NCI-H187 (cell line): ENCODE measurements at places on chromosomes 13 and 19.
A peak's percentile ranks its signal among the peaks of the same experiment; 100 is the strongest.

DNA sequence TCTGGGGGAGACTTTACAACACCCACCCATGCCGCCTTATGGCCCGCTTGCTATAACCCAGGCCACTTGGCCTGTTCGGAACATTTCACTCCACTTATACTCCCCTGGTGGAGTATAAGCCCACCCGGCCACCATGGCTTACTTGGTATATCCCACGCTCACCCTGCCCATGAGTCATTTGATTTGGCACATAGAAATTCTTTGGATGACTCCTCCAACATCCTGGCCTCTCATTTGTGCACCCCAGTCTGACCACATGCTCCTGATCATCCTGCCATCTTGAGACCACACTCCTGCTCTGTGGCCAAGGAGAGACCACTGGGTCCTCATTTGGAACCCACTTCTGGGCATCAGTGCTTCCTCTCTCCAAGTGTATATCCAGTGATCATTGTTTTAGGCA lies 5.2 kb downstream of the SPACA6 start:
- no peak for DNase-seq

- DNase-seq: no peak
Observed at GRCh38 chr19:51296336-51297093, 14.9 kb upstream of the IGLON5 start.

DNA sequence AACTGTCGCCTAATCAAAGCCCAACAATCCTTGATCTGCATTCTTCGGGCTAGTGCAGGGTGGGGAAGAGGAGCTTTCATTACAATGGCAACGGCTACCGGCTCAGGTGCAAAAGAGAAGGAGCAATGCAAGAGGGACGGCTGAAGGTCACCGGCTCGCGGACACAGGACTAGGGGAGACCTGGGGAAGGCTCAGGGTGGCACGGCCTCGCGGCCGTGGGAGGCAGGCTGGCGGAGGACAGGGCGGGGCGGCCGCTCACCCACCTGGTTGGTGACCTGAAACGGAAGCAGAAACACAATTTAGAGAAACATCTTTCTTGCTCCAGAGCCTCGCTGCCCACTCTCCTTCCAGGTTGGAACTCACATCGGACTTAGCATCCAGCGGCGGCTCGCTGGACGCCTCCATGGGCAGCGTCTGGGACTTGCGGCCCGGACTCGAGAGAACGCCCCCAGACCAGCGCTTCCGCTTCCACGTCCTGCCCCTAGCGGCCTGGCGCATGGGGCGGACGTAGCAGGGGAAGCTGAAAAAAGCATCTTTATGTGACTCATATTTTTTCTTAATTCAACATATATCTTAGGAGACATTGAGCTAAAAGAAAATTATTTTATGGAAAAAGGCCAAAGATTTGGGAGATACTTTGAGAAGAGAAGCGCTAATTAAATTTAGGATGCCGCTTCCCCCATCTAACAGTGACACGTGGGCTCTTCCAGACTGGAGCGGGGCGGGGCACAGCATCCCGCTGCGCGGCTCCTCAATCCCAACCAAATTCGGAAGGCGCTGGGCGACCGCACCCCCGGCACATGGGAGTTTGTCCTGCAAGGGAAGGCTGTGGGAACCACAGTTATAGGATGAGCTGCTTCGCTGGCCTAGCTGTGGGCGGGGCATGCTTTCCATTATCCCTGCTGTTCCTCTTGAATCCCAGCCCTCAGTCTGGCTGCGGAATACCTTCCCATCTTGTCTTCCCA lies at the start of gene COMMD6:
TSS of gene COMMD6 (minus strand) at position 441 of the 965 bp plus-strand sequence. CDS start at position 405, 36 bp downstream.
- peak; percentile 95 for DNase-seq

- DNase-seq: no peak
Observed at GRCh38 chr19:824885-825284, 2.8 kb upstream of the AZU1 start.

DNA sequence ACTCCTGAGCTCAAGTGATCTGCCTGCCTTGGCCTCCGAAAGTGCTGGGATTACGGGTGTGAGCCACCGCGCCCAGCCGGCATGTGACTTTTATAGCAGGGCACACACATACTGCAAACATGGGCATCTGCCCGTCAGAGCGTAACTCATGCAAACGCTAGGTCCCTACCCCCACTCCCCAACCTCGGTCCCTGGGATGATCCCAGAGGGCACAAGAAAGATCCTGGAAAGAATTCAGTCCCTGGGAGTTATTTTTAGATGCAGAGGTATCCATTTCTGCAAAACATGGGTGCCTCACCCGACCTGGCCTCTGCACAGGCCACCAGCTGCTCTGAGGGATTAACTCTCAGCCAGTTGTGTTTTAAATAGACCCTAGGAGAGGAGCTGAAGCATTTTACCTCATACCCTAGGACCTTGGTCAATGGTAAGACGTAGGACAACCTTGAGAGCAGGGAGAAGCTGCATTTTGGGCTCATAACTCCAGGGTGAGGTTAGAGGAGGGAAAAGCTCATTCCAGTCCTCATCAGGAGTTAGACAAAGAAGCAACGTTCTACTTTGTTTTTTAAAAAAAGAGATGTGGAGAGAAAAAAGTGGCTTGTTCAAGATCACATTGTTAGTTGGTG lies 10.8 kb downstream of the TMEM38A start:
- DNase-seq: no peak

GRCh38 chr13:44088411-44088810 lies 208.7 kb downstream of the LACC1 start:
- DNase-seq: no peak
